ENCODE measurements at places on chromosomes 1 and 21. TPM values are rescaled to one million over a fixed set of nuclear protein-coding genes. Genes with fewer than 3 reads are reported as not detected.

CHAF1B gene
- 12.1 TPM for total RNA-seq

C1orf56 gene
- 2.0 TPM for total RNA-seq

TMEM240 gene
- total RNA-seq: 1.8 TPM

PCAT6 gene
- total RNA-seq: 3.0 TPM

SPRR2E gene
- total RNA-seq: not detected

GBP7 gene
- total RNA-seq: not detected

MPZ gene
- total RNA-seq: 0.38 TPM

PCP4L1 gene
- total RNA-seq: not detected

WDR64 gene
- total RNA-seq: not detected

S100A7A gene
- not detected for total RNA-seq

PADI2 gene
- total RNA-seq: 9.3 TPM

ANXA9 gene
- total RNA-seq: 1.3 TPM

AXDND1 gene
- 0.25 TPM for total RNA-seq

LAPTM5 gene
- total RNA-seq: 0.25 TPM

COL6A2 gene
- total RNA-seq: 256 TPM

TYW3 gene
- 6.7 TPM for total RNA-seq

S100A8 gene
- not detected for total RNA-seq

DIO1 gene
- not detected for total RNA-seq

OLIG2 gene
- total RNA-seq: not detected

GSTM5 gene
- not detected for total RNA-seq

CRNN gene
- not detected for total RNA-seq

FOXD2 gene
- 0.51 TPM for total RNA-seq

CD160 gene
- total RNA-seq: not detected

EFNA1 gene
- total RNA-seq: 10.6 TPM

KRTAP13-3 gene
- not detected for total RNA-seq

EPHB2 gene
- 181 TPM for total RNA-seq

Measured in mesangial cell (primary cell).